ENCODE measurements at places on chromosomes 5 and 9.

DNA sequence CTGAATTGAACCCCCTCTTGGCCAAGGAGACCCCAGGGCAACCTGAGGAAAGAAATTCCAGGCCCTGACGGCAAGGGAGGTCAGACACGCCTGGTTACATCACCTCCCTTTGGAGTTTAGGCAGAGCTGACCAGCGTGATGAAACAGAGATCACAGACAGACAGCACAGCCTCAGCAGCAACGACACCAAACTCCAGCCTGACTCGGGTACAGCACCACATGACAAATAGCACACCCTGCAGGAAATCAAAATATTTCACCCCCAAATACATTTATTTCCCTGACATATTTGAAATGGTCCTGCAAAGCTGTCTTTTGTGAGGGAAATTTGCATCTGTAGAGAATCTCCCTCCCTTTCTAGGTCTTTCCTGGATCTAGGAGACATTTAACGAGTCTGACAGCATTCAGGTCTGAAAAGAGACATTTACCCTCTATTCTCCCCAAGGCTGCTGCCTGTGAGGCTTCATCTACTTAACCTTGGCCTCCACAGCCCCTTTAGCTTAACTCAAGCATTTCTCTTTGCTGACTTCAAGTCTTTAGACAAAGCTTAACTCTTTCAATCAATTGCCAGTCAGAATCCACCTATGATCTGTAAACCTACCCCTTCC, 2.6 kb downstream of the QSOX2 start:
- no peak for DNase-seq

- no peak for DNase-seq
Observed at GRCh38 chr5:56588131-56588487, 227.2 kb upstream of the MAP3K1 start.

DNA sequence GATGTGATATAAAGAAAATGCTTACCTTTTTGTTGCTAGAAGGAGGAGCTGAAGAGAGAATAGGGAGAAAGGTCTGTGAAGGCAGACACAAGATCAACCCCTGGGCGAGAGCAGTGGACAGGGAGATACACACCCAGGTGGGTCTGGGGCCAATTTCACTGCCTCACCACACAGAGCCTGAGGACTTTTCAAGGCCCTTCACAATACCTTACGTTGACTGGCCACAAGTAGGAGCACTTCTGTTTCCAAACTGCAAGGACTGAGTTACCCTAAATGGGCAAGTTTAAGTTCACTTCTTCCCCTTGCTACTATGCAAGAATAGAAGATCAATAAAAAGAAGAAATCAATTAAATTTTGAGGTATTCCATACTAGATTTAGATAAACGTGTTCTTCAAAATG, 174.5 kb upstream of the SLC12A2 start:
- DNase-seq: no peak

DNA sequence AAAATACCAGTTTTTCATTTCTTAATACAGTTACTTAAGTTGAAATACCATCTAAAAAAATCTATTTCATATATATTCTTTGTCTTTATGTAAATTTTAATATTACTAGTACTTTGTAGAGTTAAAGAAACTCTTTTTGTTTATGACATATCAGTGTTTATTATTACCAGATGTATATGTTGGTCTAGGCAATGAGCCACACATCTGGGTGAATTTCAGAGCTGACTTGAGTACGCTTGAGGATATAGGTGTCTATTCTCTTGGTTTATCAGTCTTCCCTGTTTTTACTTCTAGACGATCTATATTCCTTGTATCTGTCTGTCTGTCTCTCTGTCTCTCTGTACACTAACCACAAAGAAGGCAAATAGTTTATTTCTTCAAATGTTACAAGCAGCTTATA, 2.9 kb downstream of the SMAD5 start:
- no peak for DNase-seq

DNA sequence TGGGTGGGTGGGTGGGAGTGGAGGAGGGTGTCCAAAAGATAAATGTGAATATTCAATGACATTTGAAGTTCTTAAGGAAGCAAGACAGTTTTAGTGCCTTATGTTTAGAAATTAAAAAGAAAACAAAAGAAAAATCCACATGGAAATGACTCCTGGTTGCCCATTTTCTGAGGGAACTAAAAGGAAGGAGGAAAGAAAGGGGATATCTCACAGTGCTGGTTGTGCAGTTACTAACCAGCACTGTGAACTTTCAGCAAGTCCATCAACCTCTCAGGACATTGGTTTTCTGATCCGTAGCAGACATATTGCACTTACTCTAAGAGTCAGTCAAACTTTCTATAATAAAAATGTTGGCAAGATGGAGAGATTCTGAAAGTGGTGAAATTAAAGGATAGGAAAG, 431.0 kb upstream of the CLINT1 start:
- DNase-seq: no peak

- no peak for DNase-seq
Observed at GRCh38 chr9:92706218-92706940, 36.4 kb upstream of the IPPK start.

- DNase-seq: no peak
Observed at GRCh38 chr9:91119142-91119541, 242.6 kb downstream of the AUH start.

DNA sequence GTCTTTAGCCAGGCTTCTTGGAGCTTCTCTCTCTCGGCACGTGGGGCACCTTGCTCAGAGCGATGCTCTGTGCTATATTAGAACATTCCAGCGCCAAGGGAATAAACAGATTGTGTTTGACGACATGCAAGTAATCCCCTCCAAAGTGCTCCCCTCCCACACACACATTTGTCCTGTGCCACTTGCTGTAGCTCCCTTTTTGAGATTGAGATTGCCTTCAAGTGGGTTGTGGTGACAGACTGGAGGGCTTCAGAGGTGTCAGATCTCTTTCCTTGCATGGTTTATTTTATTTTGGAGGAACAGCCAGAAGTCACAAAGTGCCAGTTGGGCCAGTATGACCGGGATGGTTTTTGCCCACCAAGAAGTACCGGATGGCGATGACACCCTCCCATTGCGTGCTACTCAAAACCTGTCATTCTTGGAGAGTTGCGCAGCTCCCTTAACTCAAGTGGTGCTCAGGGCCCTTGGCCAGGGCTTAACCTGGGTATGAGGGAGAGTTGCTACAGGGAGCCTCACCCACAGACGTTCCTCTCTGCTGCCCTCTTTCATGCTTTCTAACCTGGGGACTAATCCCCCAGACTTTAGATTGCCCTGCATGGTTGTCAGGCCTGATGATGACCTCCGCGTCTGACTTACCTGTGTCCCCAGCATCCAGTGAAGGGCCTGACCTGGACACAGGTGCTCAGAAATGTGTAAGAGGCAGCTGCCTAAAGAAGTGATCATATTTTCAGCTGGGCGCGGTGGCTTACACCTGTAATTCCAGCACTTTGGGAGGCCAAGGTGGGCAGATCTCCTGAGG, 18.8 kb upstream of the RPL26L1 start:
- DNase-seq: no peak

- DNase-seq: no peak
Observed at GRCh38 chr9:80449513-80449912, 877.7 kb downstream of the TLE4 start.

GRCh38 chr9:81621785-81622259, 67.5 kb downstream of the TLE1 start:
- DNase-seq: no peak

Measured in stimulated activated CD4-positive, alpha-beta T cell treated with anti-CD3 and anti-CD28 coated beads, Interleukin-1b, Interleukin-23, amount 100 ng/mL, for 4 hours (primary cell).